ENCODE measurements at places on chromosomes 7 and 10.

- no peak for DNase-seq
These were observed 11.3 kb downstream of the DUSP5 start for GRCh38 chr10:110508806-110509544.

DNA sequence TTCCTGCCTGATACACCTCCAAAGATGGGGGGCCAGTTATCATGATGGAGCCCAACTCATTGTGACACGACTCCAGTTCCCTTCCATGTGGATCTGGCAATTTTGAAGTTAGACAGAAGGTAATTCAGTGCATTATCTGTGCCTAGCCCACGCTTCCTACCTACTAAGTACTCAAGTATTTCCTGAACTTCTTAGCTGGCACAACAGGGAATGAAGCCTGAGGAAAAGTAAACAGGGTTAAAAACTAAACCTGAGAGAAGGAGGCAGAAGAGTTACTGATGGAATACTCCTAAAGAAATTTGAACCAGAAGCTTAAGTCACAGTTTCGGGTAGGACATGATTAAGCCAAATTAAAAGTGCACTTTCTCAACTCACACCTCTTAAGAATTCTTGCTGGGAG, 1.1 kb upstream of the SEC31B start:
- DNase-seq, result no peak

- DNase-seq, result peak; percentile 62
These were observed 206.4 kb upstream of the ETV1 start for GRCh38 chr7:14195871-14196270.

GRCh38 chr7:5265320-5266190, 17.2 kb upstream of the SLC29A4 start:
- no peak for DNase-seq

GRCh38 chr7:141928845-141929195, 12.6 kb downstream of the OR9A4 start:
- no peak for DNase-seq
